Amniotic epithelial cell (primary cell): ENCODE measurements at places on chromosomes 7 and 10.

GRCh38 chr10:5594271-5595049, 69.7 kb downstream of the CALML3 start:
- DNase-seq = peak; percentile 47

DNA sequence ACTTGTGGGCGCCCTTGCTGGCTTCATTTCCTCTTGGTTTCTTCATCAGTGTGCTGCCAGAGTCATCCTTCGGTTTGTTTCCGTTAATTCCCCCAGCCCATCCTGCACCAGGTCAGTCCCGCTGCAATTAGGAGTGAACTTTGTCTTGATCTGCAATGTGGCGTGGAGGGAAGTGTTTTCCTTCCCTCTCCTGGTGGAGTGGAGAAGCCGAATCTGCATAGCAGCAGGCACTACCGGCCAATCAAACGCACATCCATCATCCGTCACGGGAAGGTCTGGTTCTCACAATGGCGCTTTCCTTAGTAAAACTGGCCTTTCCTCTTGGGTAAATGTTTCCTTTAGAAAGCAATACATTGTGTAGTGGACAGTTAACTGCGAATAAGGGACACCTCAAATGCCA, 337.5 kb downstream of the CXCL12 start:
- DNase-seq = no peak

GRCh38 chr10:43257347-43258210, 9.3 kb downstream of the RASGEF1A start:
- DNase-seq = no peak

DNA sequence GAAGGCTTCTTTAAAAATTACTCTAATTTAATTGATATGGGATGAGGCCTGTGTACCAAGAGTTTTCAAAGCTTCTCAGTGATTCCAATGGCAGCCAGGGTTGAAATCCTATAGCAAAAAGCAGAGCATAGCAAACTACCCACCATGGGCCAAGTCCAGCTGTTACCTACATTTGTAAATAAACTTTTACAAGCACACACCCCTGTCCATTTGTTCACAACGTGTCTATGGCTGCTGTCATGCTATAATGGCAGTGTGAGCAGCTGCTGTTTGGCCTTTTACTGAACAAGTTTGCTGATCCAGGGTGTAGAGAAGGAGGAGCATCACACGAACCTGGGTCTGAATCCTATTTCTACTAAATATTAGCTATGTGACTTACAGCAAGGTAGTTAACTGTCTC, 50.0 kb downstream of the NPY start:
- DNase-seq = no peak

DNA sequence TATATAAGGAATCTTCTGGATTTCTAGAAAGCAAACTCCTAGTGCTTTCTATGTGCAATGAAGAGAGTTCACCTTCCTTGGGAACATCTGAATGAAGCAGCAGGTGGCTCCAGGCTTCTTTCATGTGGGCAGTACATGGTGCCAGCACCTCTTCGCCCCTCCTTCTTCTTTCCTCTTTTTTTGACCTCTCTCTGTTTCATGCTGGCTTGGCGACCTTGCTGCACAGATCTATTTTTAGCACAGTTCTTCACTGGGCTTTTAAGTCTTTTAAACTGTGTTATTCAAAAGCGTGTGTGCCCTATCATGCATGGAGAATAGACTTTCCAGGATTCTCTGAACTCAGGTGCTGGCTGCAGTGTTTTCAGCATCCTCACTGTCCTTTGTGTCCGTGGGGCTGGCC, 400.3 kb upstream of the PRKCQ start:
- no peak for DNase-seq

- DNase-seq = no peak
Observed at GRCh38 chr7:1865571-1866255, 195.6 kb downstream of the ELFN1 start.

DNA sequence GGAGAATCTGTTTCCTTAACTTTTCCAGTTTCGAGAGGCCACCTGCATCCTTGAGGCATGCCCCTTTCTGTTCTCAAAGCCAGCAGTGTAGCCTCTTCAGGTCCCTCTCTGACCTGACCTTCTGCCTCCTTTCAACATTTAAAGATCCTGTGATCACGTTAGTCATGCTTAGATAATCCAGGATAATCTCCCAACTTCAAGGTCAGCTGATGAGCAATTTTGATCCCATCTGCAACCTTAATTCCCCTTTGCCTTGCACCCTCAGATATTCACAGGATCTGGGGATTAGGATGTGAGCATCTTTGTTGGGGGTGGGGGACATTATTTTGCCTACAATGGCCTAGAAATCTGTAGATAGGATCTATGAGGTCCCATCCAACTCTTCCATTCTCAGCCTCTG, 8.0 kb downstream of the HKDC1 start:
- peak; percentile 36 for DNase-seq

DNA sequence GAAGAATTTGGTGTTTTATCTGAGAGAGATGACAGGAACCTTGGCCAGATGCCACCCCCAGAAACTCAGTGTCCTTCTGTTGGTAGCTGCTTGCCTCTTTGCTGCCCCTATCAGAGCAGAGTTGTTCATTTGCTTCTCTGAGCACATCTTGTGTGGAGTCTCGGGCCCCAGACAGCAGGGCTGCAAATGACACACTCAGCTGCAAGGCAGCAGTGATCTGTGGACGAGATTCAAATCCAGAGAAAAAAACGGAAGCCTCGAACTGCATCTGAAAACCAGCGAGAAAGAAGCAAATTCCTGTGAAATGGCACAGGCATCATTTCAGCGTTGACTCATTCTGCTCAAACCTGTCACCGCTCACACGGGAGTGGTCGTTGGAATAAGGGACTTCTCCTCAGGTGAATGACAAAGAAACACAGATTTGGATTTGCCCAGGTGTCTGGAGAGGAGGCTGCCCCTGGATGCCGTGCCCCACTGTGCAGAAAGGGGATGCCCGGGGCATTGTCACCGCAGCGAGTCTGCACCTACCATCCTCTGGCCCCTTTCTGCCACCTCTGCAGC, 144.7 kb downstream of the PFKFB3 start:
- DNase-seq = no peak
